ENCODE measurements at places on chromosomes 3 and 15.

GRCh38 chr15:31102039-31102321, 455 bp upstream of the TRPM1 start:
- DNase-seq = no peak

DNA sequence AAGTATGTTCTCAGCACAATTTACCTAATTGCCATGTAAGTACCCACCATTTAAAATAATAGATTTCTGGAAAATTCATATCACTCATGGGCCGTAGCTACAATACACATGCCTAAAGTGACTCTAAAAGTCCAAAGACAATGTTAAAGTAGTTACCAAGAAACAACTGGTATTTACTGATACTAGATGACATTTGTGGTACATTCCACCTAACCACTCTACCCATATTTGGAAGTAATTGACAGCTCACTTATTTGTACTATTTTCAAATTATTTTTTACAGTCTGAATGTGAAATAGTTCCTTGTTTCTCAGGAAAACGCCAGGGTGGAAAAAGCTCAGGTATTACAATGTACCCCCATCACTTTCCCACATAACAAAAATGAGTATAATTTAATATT, 573.0 kb downstream of the MECOM start:
- no peak for DNase-seq

- no peak for DNase-seq
Observed at GRCh38 chr3:13515786-13516759, 32.9 kb upstream of the FBLN2 start.

- no peak for DNase-seq
Observed at GRCh38 chr3:126398423-126399350, 4.0 kb downstream of the CFAP100 start.

DNA sequence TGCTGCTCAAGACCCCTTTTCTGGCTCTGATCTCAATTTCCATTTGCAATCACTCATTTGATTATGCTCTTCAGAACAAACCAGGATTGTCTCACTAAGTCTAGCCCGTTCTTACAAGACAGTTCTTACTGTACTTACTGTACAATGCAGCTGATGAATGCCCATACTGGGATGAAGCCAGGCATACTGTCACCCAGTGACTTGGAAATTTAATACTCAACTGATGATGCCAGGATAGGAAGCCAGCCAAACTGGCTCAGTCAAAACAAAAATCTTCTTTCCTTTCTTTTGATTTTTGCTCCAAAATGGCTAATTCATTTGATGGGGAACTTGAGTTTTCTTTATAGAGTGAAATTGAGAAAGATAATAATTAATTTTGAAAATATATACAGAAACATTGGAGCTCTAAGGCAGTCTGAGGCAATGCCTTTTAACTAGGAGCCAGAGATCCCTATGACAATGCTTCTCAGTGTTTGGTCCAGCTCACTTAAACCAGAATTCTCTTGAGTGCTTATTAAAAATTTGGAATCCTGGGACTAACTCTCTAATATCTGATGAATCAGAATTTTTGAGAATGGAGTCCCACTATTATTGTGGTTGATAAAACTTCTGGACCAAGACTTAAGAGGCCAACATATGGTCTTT, 265.6 kb upstream of the THBS1 start:
- no peak for DNase-seq

- DNase-seq = no peak
Observed at GRCh38 chr3:23663661-23664186, 142.0 kb upstream of the UBE2E1 start.

DNA sequence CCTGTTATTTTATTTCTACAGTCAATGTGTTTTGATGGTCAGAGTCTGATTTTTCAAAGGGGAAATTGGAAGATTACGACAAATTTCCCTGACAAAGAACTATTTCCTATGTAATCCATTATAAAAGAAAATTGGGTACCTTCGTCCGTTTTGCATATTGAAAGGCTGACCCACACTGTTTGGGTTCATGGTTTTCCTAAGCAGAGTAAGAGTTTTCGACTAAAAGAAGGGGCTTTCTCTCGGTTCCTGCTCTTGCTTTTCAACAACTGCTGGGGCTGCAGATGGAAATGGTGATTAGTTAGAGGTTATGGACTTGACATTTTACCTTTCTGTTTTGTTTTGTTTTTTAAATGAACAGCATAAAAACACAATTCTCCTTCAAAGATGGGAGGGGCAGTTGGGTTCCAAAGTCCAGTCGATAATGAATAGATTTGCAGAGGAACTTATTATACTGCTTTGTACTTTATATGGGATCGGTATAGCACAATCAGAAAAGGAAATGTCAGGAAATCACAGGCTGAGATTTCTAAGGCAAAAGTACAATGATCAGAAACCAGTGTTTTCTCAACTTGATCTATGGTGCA, 978 bp downstream of the KCNMB2 start:
- DNase-seq = no peak

DNA sequence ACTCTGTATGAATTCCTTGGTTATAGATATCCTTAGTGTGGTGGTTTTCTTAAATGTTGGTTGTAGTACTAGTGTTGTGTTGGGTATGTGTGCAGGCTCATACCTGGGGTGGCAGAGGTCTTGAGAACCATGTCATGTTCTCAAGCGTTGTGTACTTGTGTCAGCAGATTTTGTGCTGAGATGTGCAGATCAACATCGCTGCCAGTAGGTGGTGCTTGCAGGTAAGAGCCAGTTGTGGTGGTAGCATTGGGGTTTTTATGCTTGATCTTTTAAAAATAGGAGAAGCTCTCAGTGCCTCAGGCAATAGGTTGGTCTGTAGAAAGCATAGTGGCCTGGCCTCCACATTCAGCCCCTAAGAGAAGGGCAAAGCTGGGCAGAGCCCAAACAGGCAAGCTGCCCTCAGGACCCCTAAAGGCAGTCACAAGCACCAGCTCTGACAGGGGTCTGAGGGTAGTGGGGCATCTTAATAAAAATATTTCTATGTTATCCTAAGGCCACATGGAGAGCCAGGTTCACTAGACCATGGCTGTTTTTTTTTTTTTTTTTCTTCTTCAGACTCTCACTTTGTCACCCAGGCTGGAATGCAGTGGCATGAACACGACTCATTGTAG, 164.0 kb downstream of the IL20RB start:
- DNase-seq = no peak

DNA sequence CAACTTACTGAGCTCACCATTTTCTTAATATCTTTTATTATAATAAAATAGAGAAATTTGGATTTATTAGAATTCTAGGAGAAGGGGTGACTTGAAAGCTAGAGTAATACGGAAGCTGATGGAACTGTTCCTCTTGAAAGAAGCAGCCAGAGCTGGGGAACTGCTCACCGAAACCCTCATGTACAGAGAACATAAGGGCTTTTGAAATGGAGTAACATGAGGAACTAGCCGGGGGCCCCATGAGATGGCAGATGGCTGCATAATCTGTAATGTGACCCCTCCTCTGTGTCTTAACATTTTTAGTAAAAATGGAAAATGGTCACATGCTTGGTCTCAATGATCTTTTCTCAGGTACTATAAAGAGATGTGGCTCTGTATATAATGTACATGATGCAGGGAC, 15.7 kb upstream of the DYNC1LI1 start:
- DNase-seq = no peak

GRCh38 chr3:143001034-143001368, 369 bp upstream of the U2SURP start:
- DNase-seq = no peak

DNA sequence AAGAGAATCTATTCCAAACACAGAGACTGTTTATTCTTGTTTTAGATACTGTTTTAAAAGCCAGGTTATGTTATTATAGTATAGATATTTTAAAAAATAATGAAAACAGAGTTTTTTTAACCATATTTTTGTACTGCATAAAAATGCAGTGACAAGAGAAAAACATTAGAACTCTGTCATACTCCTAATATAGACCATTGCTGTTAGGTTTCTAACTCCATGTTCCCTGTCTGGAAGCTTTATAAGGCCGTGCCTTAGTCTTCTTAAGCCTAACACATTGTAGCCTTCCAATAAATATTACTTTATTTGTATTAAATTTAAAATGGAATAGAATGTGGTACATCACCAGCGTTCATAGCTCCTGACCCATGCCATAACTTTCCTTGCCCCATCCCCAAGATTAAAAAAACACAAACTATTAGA, 53.2 kb downstream of the MBNL1 start:
- no peak for DNase-seq

DNA sequence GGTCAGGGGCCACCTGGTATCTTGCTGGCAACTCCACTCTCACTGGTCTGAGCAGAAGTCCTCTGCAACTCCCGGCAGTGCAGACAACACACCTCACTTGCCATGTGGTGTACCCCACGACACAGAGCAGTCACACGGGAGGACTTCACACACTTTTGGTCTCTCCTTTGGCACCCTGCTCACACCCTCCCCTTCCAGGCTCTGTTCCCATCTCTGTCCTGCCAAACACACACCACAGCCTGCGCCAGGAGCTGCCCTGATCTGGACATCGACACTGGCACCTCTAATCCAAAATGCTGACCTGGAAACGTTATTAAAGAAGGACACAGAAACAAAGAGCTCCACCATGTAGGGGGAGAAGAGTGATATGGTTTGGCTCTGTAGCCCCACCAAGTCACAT, 57.2 kb downstream of the SLC41A3 start:
- no peak for DNase-seq

- no peak for DNase-seq
Observed at GRCh38 chr15:38208206-38208605, 44.4 kb upstream of the SPRED1 start.

GRCh38 chr3:127100459-127101410, 92.2 kb upstream of the PRR23E start:
- no peak for DNase-seq

GRCh38 chr3:186786922-186787321, 3.5 kb downstream of the EIF4A2 start:
- no peak for DNase-seq

- DNase-seq = no peak
Observed at GRCh38 chr3:38950581-38950980, 101.2 kb downstream of the SCN11A start.

DNA sequence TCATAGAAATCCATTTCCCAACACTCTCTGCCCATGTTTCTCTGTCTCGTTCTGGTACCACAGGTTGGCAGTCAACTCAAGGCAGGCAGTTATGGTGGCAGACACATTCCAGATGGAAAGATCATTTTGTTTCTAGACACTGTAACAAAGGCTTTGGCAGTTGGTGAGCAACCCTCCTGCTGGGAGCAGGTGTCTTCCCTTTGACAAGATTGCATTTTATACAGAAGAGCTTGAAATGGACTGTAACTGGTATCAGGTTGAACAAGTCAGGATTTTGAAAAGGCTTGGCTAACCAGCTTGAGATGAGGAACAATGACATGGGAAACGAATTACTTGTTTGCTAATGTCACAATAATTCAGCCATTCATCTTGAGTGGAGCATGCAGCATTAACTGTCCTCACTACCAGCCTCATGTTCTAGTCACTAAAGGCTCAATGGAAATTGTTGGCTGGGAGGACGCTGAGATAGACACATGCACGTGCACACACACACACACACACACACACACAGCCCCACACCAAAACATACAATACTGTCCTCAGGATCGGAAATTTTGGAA, 170.0 kb downstream of the SEMA6D start:
- no peak for DNase-seq

GRCh38 chr3:57314204-57314603, 21.7 kb upstream of the ASB14 start:
- DNase-seq = no peak

- no peak for DNase-seq
Observed at GRCh38 chr3:17810759-17811158, 68.3 kb upstream of the TBC1D5 start.

DNA sequence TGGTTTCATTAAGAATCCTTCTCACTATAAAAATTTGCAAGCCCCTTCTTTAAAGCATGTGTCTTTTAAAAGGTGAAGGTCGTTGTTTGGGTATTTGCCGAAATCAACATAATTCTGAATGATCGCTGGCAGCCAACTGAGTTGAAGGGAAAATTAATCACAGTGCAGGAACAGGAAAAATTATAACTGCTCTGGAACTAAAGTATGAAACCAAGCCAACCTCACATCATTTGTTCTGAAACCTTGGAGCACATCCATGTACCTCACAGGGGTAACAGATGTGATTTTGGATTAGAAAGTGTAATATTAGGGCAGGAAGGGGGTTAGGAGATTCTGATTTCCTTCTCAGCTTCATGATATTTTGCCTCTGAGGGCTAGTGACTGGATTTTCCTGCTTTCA, 52.2 kb upstream of the PTX3 start:
- no peak for DNase-seq

GRCh38 chr3:8458711-8459110, 42.9 kb upstream of the LMCD1 start:
- no peak for DNase-seq

DNA sequence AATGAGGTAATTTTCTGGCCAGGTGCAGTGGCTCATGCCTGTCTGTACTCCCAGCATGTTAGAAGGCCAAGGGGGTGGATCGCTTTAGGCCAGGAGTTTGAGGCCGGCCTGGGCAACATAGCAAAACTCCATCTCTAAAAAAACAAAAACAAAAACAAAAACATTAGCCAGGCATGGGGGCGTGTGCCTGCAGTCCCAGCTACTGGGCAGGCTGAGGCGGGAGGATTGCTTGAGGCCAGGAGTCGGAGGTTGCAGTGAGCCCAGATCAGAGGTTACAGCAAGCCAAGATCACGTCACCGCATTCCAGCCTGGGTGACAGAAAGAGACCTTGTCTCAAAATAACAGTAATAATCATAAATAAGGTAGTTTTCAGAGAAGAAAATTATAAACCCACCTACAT, 55.7 kb downstream of the LDHAL6B start:
- no peak for DNase-seq

DNA sequence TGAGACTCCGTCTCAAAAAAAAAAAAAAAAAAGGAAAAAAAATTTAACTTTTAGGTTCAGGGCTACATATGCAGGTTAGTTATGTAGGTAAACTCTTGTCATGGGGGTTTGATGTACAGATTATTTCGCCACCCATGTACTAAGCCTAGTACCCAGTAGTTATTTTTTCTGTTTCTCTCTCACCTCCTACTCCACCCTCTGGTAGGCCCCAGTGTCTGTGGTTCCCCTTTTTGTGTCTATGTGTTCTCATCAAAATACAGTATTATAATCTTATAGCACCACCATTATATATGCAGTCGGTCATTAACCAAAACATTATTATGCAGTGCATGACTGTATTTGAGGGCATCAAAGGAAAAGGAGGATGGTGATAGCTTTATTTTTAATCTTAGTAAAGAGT, 47.3 kb downstream of the CHP1 start:
- no peak for DNase-seq

DNA sequence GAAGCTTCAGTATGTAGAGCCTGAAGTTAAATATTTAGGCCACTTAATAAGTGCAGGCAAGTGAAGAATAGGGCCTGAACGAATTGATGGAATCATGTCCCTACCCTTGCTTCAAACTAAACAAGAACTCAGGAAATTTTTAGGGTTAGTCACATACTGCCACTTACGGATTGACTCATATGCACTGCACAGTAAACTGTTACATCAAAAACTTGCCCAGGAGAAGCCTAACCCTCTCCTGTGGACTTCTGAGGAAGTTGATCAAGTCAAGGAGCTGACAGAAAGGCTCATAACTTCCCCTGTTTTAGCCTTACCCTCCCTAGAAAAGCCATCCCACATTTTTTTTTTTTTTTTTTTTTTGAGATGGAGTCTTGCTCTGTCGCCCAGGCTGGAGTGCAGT, 20.6 kb upstream of the KBTBD12 start:
- no peak for DNase-seq

GRCh38 chr15:99306694-99307338, 55.5 kb downstream of the LRRC28 start:
- DNase-seq = no peak
